SJSA1 (cell line): ENCODE measurements at places on chromosomes 5 and 9.

DNA sequence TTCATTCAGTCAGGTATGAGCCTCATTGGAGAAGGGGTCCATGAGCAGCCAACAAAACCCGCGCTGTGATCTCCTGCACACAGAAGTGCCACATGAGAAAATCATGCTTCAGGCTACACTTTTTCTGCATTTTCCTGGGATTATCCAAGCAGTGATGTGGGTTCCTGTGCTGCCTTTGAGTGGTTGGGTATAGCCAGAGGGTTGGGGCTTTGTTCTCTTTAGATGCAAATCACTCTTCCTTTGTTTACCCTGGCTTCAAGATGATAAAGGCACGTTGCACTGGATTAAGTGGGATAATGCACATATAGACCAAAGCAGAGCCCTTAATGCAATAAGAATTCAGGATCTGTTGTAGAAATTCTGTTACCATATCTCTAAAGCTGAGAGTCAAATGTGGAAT is 18.7 kb downstream of the ECM2 start:
- DNase-seq, result no peak

- DNase-seq, result no peak
These were observed 244.8 kb upstream of the MPDZ start for GRCh38 chr9:13524245-13524644.

GRCh38 chr5:18098691-18099090 is 464.4 kb downstream of the TAF11L14 start:
- no peak for DNase-seq

DNA sequence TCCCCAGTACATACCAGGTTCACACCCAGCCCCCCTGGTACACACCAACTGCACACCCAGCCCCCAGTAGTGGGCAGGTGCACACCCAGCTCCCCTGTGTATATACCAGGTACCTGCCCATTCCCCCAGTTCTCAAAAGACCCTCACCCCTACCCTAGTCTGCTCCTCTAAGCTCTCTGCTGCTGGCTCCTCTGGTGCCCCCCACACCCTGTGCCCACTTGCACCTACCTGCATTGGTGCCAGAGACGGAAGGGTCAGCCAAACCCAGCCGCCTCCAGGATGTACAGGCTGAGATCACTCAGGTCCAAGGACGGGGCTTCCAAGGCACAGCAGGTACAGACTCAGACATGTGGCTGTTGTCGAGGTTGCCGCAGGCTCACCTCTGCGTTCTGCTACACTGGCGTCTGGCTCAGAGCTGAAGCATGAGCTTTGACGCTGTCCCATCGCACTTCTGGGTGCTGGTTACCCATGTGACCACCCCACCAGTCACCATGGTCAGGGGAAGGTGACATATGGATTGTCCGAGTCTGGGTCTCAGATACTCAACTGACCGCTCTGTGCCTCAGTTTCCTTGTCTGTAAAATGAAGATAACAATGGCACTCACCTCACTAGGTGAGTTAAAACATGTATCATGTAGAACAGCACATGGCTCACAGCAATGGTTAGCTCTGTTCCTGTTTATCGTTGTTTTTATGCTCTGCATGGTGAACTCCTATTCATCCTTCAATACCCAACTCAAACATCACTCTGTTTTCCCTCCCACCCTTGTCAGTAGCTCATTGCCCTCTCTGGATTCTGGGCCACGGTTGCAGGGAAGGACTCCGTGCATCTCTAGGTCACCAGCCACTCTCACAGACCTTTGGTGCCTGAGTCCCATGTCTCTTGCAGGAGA is 45.3 kb upstream of the SUSD3 start:
- no peak for DNase-seq

GRCh38 chr5:155275222-155275621 is 261.7 kb downstream of the KIF4B start:
- no peak for DNase-seq

- no peak for DNase-seq
These were observed 598.2 kb upstream of the KLF4 start for GRCh38 chr9:108087781-108088180.

GRCh38 chr5:13676531-13676930 is 268.0 kb downstream of the DNAH5 start:
- no peak for DNase-seq

DNA sequence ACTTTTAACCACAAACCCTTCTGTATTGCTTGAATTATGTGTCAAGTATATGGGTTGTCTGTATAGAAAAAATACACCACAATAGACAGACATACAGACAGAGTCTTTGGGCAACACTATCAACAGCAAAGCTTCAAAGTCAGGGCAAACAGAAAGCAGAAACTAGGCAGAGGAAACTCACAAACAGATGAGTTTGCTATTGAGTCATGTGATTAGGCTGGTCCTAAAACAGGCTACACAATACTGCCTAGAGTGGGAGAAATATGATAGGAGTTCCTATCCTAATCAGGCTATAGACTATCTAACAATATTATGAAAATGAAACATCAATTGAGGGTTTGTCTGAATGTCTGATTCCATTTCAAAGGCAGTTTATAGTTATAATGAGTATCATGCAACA is 156.4 kb downstream of the EDIL3 start:
- DNase-seq, result no peak

DNA sequence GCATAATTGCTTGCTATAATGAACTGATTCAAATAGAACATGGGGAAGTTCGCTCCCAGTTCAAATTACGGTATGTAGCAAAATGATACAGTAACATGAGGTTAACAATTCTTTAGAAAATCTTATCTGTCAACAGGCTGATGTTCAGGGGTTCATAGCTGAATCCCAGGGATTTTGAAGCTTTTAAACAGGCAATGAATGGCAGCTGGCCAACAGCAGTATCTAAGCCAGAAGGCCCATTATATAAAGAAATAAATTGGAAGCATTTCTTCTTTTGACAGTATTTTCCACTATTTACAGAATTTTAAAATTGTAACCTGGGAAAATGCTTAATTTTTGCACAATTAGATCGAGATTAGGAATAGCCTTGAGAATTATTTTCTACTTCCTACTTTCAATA is 126.8 kb downstream of the PDE8B start:
- DNase-seq, result no peak

DNA sequence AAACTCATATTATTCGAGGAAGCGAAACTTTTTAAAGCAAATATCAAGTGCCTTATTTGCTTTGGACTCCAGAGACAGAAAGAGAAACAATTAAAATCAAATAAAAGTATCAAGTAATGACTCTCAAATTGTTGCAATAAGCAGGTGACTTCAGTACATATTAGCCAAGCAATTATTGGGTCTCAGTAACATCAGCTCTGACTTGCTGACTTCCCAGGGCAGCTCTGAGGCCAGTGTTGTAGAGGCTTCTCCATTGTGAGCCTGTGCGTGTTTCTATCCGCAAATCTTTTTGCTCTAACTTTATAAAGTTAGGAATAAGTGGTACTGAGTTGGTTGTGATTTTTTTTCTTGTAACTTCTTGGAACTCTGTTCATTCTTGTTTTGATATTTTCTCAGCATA is 186.8 kb upstream of the PRLR start:
- no peak for DNase-seq

DNA sequence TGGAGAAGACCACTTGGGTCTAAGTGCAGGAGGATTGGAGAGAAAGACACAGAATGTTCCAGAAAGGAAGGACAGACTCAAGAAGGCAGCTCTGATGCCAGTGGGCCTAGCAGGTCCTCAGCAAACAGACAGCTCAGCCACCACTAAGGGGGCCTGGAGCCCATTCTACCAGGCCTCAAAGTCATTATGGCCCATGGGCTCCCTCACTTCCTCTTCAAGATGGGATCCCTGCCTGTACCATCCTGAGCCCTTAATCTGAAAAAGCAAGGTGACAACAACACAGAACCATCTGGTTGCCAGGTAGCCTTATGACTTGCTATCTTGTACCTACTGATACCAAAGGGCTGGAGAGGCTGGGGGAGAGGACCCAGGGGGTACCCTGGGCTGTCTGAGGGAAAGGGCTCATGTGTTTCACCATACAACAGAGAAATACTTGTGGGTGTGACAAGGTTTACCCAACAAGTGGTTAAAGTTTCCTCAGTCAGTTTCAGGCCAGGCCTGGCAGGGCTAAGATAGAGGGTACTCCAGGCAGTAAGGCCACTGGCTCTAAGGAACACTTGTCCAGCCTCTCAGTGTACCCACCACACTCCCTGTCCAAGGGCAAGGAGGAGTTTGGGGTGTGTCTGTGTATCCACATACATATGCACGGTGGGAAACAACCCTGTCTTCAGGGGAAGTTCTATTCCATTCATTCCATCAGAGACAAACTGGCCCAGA is 30.7 kb downstream of the TCF7 start:
- no peak for DNase-seq

GRCh38 chr9:109781086-109781485 is 1.1 kb downstream of the PALM2AKAP2 start:
- DNase-seq, result no peak

- no peak for DNase-seq
These were observed 70.6 kb downstream of the SPIN1 start for GRCh38 chr9:88458716-88459465.

- DNase-seq, result no peak
These were observed 46.0 kb downstream of the RORB start for GRCh38 chr9:74543145-74543544.

- DNase-seq, result no peak
These were observed 80.8 kb upstream of the IER5L start for GRCh38 chr9:129258823-129259301.

GRCh38 chr5:172450453-172450852 is 3.9 kb downstream of the SH3PXD2B start:
- no peak for DNase-seq

DNA sequence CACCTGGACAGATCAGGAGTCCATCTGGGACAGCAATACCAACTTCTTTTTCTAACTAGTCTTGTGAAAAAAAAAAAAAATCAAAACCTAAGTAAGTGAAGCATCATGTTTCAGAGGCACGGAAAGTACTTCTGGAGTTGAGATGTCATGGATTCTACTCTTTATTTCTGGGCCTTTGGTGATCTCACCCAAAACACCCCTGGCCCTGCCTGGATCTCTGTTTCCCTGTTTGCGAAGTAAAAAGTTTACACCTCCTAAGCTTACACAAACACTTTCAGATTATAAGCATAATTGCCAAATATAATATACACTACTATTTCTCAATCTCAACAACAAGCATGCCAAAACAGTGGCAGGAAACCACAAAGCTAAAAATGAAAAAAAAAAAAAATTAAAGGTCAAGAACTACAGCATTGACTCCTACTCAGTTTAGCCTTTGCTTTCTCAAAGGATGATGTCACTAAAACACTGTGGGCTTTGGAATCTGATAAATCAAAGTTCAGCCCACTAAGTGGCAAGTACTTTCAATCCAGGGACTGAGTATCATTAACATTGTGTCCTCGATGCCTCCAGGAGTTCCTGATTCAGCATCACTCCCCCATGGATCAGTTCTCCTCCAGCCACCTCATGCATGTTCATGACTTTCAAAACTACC is 291.9 kb downstream of the NFIB start:
- DNase-seq, result no peak

- no peak for DNase-seq
These were observed 49.4 kb downstream of the PLK2 start for GRCh38 chr5:58410441-58410840.

DNA sequence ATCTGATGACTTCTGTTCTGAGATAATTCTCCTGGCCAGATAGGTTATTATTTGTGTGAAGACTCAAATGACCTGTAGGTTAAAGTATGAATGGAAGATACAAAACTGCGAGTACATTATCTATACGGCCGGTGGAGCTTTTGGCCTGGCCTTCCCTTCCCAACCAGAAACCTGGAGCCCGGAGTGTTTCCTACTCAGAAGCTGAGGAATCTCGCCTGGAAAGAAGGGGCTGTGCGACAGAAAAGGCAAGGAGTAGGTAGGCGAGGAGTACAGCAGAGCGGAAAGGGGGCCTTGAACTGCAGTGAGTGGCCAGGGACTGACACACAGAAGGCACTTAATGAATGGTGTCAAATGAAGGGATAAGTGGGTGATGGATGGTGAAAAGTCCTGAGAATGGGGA is 34.6 kb downstream of the ANGPTL2 start:
- no peak for DNase-seq

DNA sequence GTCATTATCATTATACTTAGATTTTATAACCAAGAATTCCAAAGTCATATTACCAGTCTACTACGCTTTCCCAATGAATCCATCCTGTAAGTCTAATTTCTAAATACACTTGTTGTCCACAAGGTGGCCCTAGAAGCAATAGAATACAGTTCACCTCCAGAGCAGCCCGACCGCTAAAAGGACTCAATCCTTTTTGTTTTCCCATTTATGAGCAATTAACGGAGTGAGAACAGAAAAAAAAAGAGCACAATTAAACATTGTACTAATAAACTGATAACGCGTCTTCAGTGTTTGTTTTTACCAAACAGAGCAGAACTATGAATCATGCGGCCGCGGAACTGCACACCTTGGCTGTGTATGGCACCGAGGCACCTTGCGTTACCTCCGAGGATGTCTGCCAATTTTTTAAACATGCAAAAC is 160.7 kb upstream of the DAPK1 start:
- no peak for DNase-seq

DNA sequence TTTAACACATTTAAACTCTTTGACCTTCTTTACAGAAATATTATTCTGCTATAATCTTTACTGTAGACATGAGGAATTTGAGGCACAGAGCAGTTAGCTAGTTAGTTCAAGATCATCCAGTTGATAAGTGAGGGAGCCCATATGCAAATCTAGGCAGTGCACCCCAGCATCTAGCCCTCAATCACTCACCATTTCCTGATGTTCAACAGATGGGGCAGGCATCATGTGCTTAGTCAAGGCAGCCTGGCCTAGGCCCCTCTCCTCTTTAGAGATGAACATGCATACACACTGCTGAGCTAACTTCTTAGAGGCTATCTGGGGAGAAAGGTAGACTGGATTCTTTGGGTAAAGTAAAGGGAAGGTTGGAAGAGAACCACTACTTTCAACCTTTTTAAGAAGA is 206.8 kb upstream of the SLC24A2 start:
- no peak for DNase-seq

DNA sequence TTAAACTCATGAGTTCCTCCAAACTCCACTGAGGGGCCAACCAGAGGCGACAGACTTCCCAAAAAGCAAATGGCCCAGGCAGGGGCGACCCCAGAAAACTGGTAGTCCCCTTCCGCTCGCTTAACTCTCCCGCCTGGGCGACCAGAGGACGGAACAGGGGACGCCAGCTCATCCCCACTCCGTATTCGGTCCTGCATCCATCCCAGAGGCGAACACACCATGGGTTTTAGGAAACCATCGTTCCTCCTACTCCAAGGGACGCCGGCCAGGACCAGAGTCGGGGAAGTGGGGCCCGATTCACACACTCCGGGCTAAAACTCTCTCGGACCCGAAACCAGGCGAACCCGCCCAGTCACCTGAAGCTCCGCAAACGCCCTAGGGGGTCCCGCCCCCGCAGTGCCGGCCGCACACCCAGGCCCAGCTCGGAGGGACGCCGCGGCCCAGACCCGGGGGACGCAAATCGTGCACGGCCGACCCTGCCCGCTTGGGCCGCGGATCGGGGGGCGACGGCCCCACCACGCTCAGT is 478 bp downstream of the TEX10 start:
- no peak for DNase-seq

DNA sequence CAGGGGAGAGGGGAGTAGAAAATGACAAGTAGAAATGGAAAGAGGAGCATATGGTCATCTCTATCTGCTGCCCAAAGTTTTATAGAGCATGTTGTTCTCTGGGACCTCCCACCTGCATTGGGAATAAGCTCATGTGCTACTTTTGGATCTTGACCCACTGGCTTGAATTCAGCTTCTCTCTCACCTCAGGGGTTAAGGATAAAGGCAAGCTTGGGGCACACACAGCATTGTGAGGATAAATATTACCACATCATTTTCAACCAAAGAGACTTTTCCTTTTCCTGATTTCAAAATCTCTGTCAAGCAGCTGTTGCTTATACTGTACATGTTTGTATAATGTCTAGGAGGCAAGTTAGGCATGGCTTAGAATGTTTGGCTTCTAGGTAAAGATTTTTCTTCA is 16.6 kb downstream of the ATP10B start:
- DNase-seq, result no peak

GRCh38 chr9:93304574-93305496 is 120.9 kb downstream of the WNK2 start:
- DNase-seq, result peak; percentile 51
